ENCODE measurements at places on chromosomes 13 and 19.

DNA sequence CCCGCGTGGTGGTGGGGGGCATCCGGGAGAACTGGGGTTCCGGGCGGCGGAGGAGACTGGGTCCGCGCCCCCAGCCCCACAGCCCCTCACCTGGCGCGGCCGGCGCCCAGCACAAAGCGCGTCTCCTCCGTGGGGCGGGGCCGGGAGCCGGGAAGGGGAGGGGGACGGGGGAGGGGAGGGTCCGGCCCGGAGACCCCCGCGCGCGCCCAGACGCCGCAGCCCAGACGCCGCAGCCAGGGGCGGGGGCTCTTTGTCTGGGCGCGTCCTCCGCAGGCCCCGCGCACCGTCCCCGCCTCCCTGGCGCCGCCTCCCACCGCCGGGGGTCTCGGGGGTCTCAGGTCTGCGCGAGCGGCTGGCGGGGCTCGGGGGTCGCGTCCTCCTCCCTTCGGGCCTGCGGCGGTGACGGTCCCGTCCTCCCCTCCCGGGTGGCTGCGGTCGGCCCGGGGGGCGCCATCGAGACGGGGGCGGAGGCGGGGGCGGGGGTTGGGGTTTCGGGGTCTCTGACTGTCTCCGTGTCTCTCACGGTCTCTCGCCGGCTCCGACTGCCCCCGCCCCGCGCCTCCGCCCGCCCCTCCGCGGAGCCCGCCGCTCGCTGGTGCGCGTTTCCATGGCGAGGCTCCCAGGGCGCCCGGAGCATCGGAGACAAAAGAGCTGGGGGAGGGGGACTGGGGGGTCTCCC is at the start of gene PLPPR3:
Gene PLPPR3, minus strand, starts transcription at position 131 of the 679 bp plus-strand sequence. CDS start 396 bp downstream, outside the sequence.
- no peak for DNase-seq

GRCh38 chr19:8638078-8638619 is 7.7 kb downstream of the NFILZ start:
- DNase-seq: no peak

- DNase-seq: no peak
Measured at GRCh38 chr19:6071875-6072274, 38.4 kb downstream of the RFX2 start.

GRCh38 chr13:20553311-20553710 is 13.6 kb upstream of the IFT88 start:
- DNase-seq: no peak

DNA sequence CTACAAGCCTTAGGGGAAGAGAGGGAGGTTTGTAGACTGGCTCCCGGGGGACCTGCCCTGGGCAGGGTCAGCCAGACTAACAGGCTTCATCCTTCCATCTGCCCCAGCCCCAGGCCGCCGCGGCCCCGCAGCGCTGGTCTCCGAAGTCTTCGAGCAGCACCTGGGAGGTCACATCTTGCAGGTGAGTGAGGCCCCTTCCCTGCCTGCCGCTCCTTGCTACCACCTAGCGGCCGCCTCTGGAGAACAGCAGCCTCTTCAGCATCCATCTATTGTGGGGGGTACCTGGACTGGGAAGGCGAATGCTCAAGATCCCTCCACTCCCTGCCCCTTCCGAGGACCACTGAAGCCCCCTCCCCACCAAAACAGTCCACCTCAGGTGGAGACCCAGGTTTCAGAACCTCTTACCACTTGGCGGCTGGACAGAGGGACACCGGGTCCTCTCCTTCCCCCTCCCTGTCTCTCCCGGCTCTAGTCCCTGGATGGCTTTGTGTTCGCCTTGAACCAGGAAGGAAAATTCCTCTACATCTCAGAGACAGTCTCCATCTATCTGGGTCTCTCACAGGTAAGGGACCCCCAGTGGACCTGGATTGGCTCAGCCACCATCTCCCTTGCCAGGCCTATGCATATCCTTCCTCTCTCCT is 12.7 kb downstream of the NPAS1 start:
- peak; percentile 90 for DNase-seq

DNA sequence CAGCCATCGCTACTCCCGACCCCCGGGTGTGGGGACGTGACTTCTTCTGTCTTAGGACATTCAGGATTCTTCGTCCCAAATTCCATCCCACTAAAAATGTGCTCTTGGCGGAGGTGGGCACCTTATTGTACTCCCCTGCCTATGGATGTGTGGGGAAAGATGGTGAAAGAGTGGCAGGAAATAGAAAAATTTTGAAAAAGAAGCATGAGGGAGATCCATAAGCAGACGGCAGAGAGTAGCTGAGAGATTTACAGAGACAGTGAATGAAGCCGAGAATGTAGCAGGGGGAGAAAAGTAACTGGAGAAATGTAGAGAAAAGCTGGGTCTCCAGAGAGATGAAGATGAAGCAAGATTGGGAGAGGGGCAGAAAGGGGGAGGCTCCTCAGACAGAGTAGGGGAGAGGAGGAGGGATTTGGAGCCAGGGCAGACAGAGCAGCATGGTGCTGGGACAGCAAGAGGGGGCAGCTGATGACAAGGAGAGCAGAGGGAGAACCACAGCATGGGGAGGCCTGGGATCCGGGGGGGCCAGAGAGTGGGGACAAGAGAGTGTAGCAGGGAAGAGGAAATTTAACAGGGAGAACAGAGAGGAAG is 843 bp downstream of the ZNF610 start:
- DNase-seq: no peak

DNA sequence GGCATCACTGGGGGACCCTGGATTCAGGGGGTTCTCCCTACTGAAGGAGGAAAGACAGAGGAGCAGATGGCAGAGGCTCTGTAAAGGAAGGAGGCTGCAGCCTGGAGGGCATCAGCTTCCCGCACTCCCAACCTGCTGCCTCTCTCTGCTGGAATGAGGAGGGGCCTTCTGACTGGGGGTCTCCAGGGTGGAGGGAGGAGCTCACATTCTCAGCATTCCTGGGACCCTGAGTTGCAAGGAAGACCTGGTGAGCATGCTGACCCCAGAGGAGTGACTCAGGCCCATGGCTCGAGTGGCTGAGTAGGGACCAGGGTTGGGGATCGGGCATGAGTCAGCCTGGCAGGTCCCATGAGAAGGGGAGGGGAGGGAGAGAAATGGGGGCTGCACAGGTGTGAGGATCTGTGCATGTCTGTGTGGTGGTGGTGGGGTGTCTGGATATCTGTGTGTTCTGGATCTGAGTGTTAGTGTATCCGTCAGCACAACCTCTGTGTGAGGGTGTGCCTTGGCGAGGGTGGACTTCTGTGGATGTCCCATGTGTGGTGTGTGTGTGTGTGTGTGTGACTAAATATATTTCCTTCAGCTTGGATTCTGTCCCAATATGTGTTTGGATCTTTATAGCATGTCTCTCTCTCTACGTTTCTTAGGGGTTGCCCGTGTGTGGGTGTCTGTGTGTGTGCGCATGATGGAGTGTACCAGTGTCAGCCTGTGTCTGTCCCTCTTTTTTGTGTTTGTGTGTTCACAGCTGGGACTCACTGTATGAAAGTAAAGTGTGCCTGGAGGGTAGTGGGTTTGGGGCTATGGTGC is 4.6 kb downstream of the AXL start:
- DNase-seq: peak; percentile 60

DNA sequence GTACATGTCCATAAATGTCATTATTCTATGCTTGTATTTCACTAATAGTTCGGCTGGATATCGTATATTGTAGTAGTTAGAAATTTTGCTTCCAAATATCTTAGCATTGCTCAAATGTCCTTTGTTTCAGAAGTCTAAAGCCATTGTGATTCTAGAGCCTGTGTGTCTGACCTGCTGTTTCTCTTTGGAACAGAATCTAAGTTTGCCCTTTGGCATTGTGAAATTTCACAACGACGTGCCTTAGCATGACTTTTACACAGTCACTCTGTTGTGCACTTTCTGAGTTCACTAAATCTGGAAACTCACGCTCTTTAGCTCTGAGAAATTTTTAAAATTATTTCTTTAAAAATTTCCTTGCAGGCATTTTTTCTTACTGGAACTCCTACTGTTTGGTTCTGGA is 152.2 kb downstream of the TBC1D4 start:
- no peak for DNase-seq

DNA sequence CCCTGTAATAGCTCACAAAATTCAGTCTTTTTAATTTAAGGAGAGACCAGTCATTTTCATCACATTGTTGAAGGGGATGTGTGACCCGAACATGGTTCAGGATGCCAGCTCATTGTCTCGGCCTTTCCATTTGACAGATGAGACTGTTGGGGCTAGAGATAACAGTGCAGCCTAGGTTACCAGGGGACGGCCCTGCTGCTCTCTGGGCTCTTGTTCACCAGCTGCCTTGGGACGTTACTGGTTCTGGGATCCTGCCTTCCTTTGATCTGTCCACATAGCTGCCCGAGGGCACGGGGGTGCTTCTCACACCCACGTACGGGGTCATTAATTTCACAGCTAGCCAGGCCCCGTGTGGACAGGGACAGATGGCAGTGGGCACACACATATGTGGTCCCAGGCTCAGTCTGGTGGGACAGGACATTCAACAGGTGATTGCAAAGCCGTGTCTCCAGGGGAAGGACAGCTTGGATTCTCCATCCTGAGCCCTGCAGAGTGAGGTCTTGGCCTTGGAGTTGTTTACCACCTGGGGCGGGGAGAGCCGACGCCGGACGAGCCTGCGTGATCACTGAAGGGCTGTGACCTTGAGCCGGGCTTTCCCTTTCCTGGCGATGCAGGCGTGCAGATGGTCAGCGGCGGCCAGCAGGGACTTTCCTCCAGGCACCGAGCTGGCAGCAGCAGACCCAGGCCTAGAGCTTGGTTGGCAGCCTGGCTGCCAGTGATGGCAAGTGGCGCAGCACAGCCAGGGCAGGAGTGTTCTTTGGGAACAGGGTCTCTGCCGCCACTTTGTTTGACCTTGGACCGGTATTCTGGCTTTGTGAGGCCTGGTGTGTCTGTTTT is 26.7 kb upstream of the NPAS1 start:
- DNase-seq: no peak

GRCh38 chr13:97140611-97141010 is 81.5 kb upstream of the MBNL2 start:
- DNase-seq: no peak

GRCh38 chr13:32254416-32254815 is 60.7 kb downstream of the ZAR1L start:
- no peak for DNase-seq

- DNase-seq: no peak
Measured at GRCh38 chr13:31627097-31627845, 112.1 kb upstream of the RXFP2 start.

DNA sequence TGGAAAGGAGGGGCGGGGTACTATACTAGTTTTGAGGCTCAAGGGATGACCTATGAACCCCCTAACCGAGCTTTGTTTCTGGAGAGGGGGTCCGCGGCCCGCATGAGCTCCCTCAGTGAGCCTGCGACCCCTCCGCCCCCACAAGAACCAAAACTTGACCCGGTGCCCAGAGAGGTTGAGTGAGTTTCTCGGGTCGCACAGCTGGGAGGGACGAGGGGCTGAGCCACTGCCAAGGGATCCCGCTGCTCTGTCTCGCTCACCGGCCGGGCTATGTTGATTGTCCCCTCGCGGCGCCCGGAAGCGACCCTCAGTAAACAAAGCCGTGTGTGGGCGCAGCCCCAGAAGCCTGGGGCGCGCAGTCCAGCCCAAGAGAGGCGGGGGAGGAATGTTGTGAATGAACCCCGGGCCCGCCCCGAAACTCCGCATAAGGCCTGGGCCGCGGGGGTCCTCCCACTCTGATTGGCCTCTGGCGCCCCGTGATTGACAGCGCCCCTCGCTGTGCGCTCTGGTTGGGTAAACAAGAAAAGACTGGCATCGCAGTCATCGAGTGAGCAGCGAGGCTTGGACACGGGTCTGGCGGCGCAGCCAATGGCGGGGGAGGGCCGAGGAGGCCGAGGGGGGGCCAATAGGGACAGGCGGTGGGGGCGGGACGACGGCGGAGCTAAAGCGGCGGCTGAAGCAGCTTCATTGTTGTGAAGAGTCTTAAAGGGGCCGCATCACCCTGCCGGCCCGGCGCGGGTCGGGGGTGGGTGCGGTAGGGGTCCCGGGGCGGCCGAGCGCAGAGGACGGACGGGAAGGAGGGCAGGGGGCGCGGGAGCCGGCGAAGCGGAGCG is at the start of gene ZSWIM4:
Gene ZSWIM4, plus strand, starts transcription at position 687 of the 833 bp plus-strand sequence. CDS start 206 bp downstream, outside the sequence.
- DNase-seq: peak; percentile 95

DNA sequence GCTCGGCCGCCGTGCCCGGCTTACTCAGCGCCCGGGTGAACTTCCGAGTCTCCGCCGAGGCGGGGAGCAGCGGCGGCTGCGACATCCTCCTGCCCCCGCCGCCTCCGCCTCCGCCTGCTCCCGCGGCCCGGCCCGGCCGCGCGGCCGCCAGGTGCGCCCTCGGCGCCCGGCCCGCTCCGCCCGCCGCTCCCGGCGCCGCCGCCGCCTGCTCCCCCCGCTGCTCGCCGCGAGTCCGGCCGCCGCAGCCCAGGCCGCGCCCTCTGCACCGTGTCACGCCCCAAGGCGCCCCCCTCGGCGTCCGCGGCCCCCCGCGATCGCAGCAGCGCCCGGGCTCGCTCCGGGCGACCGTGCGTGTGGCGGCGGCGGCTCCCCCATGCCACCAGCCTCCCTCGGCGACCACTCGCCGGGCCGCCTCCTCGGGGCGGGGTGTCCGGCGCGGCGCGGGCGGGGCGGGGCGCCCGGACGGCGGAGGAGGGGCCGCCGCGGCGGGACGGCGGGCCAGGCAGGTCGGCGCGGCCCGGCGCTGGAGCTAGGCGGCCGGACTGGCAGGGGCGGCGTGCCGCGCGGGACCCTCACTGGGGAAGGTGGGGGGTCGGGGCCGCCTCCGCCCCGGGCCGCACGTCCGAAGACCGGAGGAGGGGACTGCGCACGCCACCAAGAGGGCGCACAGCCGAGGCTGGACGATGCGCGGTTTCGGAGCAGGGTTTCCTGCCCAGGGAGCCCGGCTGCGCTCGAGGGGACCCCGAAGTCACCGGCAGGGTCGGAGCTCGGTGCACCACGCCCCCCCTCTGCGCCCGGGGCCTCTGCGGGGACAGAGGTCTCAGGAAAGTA is 108.6 kb upstream of the DOCK9 start:
- peak; percentile 69 for DNase-seq

- no peak for DNase-seq
Measured at GRCh38 chr13:86269511-86269910, 470.3 kb upstream of the SLITRK6 start.

GRCh38 chr19:52734331-52734892 is 432 bp downstream of the ZNF611 start:
- no peak for DNase-seq

GRCh38 chr13:47298506-47298905 is 401.7 kb upstream of the HTR2A start:
- no peak for DNase-seq

GRCh38 chr13:111335298-111335697 is 14.9 kb downstream of the TEX29 start:
- DNase-seq: no peak

GRCh38 chr13:88602786-88603777 is 931.9 kb downstream of the SLITRK5 start:
- DNase-seq: no peak

- DNase-seq: no peak
Measured at GRCh38 chr19:23855676-23856075, 59.0 kb upstream of the ZNF726 start.

DNA sequence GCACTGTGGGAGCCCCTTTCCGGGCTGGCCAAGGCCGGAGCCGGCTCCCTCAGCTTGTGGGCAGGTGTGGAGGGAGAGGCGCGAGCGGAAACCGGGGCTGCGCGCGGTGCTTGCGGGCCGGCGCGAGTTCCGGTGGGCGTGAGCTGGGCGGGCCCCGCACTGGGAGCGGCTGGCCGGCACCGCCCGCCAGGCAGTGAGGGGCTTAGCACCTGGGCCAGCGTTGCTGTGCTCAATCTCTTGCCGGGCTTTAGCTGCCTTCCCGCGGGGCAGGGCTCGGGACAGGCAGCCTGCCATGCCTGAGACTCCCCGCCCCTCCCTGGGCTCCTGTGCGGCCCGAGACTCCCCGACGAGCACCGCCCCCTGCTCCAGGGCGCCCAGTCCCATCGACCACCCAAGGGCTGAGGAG is 405.2 kb upstream of the PRR20A start:
- no peak for DNase-seq

GRCh38 chr19:48591021-48591420 is 15.5 kb upstream of the SPACA4 start:
- DNase-seq: peak; percentile 38

GRCh38 chr13:25872481-25873241 is 179.2 kb downstream of the SHISA2 start:
- DNase-seq: no peak

Measured in HT-29 (cell line).